ENCODE measurements at places on chromosomes 2 and 18. TPM values are rescaled to one million over a fixed set of nuclear protein-coding genes. Genes with fewer than 3 reads are reported as not detected.
A peak's percentile ranks its signal among the peaks of the same experiment; 100 is the strongest.

DNA sequence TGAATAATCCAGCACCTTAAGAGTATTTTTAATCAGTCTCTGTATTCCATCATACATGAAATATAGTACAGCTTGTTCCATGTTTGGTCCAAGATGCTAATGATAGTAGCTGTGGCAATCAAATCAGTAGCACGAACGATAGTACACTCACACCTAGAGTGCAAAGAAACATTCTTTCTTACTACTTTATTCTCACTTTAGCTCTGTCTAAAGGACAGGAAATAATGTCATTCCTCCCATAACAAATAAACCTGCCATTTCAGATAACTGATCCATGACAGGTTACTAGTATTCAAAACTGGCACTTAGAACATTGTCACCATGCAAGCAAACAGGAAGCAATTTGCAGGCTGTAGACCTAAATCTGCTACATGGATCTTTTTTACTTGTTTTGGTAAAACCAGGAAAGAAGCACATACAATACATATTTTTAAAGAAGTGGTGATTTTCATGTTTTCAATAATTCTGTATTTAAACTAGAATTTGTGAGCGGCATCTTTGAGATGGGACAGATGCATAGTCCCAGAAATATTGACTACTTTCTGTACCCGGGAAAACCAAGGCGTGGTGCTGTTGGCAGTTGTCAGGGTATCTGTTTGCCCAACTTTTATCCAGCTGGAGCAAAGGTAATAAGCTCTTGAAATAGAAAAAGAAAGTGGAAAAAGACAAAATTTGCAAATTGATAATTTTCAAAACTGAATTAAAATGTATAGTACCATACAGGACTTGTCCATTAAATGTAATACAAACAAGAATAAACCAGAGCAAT lies 49.5 kb downstream of the IKZF2 start:
- H3K4me3 ChIP-seq: no peak overlapping the region
- H3K4me1 ChIP-seq: peaks cover 4% of the 10 kb centered on the region
- no peaks in the 10 kb centered on the region for H3K27me3 ChIP-seq

Gene AFF3
- polyA plus RNA-seq: 4.0 TPM

GRCh38 chr2:16248571-16249105 lies 308.3 kb downstream of the MYCN start:
- no peaks in the 10 kb centered on the region for H3K27me3 ChIP-seq
- H3K4me1 ChIP-seq: no peaks in the 10 kb centered on the region
- H3K27ac ChIP-seq: no peak overlapping the region

DNA sequence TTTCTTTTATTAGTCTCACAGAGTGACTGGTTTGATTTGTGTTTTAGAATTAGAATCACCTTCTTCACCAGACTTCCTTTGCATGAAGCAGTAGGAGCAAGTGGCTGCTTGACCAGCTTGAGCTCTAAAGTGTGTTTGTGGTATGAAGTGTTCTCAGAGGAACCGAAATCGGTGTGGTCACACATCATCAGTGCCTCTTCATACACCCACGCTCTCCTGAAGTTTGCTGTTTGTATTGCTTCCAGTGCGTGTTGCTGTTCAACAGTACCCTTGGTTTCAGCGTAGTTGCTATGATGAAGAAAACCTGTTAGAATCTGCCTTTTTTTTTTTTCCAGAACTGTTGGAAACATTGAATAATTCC lies 77.9 kb downstream of the LIMS1 start:
- H3K27me3 ChIP-seq: no peaks in the 10 kb centered on the region
- DNase-seq: peak; percentile 29
- H3K27ac ChIP-seq: peak overlapping the region; percentile 55

Gene ANKRD62
- polyA plus RNA-seq: not detected

GRCh38 chr2:95300450-95300849 lies 3.3 kb downstream of the KCNIP3 start:
- DNase-seq: no peak
- H3K4me1 ChIP-seq: no peaks in the 10 kb centered on the region
- H3K27ac ChIP-seq: no peak overlapping the region
- no peaks in the 10 kb centered on the region for H3K36me3 ChIP-seq

Gene UGGT1
- polyA plus RNA-seq: 16.8 TPM

DNA sequence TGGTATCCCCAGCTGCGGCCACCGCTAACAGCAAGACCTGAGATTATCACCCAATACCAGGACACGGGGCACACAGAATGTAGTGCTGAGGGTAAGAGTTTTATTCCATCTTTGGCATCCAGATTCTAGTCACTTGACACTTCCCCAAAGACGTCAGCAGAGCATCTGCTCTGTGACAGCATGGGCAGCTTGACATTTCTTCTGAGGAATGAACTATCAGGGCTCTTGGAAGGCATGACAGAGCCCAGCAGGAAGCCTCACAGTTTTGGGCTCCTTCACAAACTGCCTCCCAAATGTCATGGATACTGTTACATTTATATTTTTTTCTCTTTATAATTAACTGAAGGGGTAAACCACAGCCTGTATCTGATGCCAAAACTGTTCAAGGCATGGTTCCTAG lies 1010.7 kb downstream of the TDRD15 start:
- no peaks in the 10 kb centered on the region for H3K36me3 ChIP-seq
- H3K27me3 ChIP-seq: no peaks in the 10 kb centered on the region
- DNase-seq: no peak
- H3K27ac ChIP-seq: no peak overlapping the region

GRCh38 chr2:37262522-37262921 lies 31.1 kb downstream of the NDUFAF7 start:
- no peaks in the 10 kb centered on the region for H3K36me3 ChIP-seq
- no peaks in the 10 kb centered on the region for H3K4me1 ChIP-seq
- H3K27me3 ChIP-seq: no peaks in the 10 kb centered on the region
- H3K4me3 ChIP-seq: no peak overlapping the region

DNA sequence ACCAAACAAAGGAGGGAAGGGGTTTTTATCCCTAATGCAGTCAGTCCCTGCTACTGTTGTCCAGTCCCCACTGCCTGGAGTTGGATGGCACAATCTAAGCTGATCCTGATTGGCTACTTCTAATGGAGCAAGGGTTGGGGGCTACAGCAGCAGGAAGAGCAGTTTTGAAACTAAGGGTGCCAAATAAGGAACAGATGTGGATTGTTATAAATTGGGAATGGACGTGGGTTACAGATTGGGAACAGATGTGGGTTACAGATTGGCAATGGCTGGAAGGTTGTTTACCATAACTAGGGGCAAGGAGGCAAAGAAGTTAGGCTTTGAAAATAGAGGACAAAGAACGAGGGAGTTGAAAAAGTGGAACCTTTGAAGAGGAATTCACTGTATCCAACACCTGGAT lies 16.0 kb upstream of the PROM2 start:
- H3K27me3 ChIP-seq: no peaks in the 10 kb centered on the region
- no peaks in the 10 kb centered on the region for H3K4me1 ChIP-seq
- H3K4me3 ChIP-seq: no peak overlapping the region
- no peaks in the 10 kb centered on the region for H3K36me3 ChIP-seq
- H3K27ac ChIP-seq: no peak overlapping the region

Gene TDRD15
- not detected for polyA plus RNA-seq

DNA sequence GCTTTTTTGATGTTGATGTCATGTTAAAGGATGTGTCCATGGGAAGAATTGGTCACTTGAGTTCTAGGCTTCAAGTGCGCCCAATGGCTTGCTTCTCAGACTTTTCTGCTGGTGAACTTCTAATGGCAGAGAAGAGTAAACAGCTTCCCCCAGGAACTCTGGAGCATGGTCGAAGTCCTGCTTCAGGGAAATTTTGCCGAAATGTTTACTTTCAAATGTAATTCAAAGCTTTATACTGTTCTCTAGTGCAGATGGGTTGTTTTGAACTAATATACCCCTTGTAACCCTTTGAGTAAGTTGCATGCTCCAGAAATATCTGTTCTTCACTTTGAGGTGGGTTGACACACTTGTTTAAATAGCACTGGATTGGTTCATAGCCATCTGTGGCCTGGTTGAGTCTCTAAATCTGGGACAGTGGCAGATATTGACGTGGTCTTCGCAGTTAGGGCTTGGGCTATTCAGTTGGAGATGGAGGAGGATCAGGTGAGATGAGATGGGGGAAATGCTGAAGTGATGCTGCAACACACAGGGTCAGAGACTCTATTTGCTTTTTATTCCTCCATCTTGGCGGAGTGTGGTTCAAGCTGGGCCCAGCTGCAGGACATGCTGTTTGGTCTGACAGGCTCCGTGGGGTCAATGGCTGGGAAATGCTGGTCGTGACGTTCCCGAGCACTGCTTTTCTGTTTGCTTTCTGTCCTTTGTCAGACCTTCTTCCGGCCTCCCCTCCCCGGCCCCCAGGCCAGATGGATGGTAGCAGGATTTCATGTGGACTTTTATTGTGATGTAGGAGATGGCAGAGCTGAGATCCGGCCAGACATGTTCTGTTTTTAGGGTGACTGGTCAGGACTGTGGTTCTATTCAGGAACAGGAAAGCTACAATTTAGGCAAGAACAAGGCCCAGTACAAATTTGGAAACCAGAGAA lies 35.9 kb downstream of the MYO1B start:
- no peak overlapping the region for H3K4me3 ChIP-seq
- no peaks in the 10 kb centered on the region for H3K4me1 ChIP-seq
- H3K27me3 ChIP-seq: no peaks in the 10 kb centered on the region
- no peak for DNase-seq
- no peaks in the 10 kb centered on the region for H3K36me3 ChIP-seq

Gene PPP1R1C
- polyA plus RNA-seq: not detected

GRCh38 chr2:226136739-226137138 lies 662.9 kb downstream of the IRS1 start:
- H3K27me3 ChIP-seq: no peaks in the 10 kb centered on the region
- H3K4me1 ChIP-seq: no peaks in the 10 kb centered on the region
- DNase-seq: peak; percentile 6
- H3K27ac ChIP-seq: no peak overlapping the region
- H3K4me3 ChIP-seq: no peak overlapping the region
- no peaks in the 10 kb centered on the region for H3K36me3 ChIP-seq

DNA sequence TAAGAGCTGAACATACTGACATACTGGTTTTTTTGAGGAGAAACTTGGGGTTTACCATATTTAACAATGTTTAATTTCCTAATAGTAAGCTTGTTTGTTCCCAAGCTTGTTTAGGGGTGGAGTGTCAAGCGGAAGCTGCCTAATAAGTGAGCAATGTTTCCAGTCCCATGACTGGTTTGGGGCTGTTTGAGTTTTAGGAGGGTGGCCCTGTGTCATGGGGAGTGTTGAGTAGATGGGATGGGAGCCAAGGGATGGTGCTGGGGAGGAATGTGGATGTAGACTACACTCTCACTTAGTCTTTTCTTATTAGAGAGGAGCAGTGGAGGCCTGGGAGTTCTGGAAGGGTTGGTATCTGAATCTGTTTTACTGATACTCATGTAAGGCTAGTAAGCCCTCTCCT lies 128.5 kb downstream of the TANC1 start:
- H3K4me3 ChIP-seq: no peak overlapping the region
- H3K27me3 ChIP-seq: no peaks in the 10 kb centered on the region
- H3K27ac ChIP-seq: no peak overlapping the region
- no peak for DNase-seq

Gene MEP1B
- 0.08 TPM for polyA plus RNA-seq

Gene DNAJB2
- 7.7 TPM for polyA plus RNA-seq

Gene TSPYL6
- not detected for polyA plus RNA-seq

DNA sequence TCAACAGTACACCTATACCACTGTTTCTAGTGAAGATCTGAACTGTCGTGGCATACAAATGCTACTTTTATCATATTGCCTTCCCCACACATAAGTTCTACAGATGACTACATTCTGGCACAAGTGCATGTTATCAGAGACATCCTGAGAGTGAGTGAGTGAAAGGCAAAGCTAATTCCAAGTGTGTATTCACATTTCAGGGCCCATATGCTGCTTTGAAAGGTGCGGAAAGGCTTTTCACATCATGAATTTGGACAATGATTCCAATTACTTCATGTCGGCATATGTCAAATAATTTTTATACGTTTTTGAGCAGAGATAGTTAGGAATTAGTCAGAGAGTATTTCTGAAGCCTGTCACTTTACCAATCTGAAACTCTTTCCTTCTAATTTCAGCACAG lies 101.7 kb downstream of the GAREM1 start:
- no peak overlapping the region for H3K4me3 ChIP-seq
- no peak overlapping the region for H3K27ac ChIP-seq
- no peaks in the 10 kb centered on the region for H3K4me1 ChIP-seq
- H3K36me3 ChIP-seq: no peaks in the 10 kb centered on the region

- no peaks in the 10 kb centered on the region for H3K4me1 ChIP-seq
- H3K27me3 ChIP-seq: no peaks in the 10 kb centered on the region
- H3K4me3 ChIP-seq: no peak overlapping the region
- no peaks in the 10 kb centered on the region for H3K36me3 ChIP-seq
Observed at GRCh38 chr2:165054652-165055051, 99.3 kb upstream of the SLC38A11 start.

DNA sequence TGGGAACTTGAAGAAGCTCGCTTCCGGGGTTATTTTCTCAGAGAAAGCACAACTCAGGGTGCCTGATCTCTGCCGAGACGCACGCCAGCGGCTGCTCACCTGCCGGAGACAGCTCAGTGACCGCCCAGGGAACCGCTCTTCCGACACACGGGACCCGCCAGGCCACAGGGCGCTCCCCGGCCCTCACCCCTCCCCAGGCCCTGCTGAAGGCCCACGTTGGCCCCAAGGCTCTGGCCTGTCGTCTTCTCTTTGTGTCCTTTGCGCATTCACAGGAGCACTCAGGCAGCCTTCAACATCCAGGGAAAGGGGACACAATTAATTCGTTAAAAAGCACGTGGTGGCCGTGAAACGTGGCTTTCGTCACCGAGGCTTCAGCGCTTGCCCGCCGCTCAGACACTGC lies 276.3 kb upstream of the SALL3 start:
- no peaks in the 10 kb centered on the region for H3K4me1 ChIP-seq
- H3K36me3 ChIP-seq: no peaks in the 10 kb centered on the region
- no peaks in the 10 kb centered on the region for H3K27me3 ChIP-seq
- no peak overlapping the region for H3K27ac ChIP-seq
- no peak overlapping the region for H3K4me3 ChIP-seq

DNA sequence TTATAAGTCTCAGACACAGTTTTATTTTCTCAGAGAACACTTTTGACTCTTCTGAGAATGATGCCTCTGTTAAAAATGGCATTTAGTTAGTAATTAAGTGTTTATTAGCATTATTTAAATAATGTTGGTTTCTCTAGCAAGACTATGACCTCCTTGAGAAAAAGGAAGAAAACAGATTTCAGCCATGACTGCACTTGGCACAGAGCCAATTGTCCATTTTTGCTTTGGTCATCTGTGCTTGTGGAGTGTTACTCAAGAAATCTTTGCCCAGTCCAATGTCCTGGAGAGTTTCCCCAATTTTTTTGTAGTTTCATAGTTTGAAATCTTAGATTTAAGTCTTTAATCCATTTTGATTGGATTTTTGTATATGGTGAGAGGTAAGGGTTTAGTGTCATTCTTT lies 1229.4 kb upstream of the FAM98A start:
- H3K27me3 ChIP-seq: no peaks in the 10 kb centered on the region
- no peak for DNase-seq
- H3K36me3 ChIP-seq: no peaks in the 10 kb centered on the region
- H3K4me3 ChIP-seq: no peak overlapping the region
- no peak overlapping the region for H3K27ac ChIP-seq

Gene RGPD4
- polyA plus RNA-seq: not detected

GRCh38 chr2:127637725-127638252 lies 8.2 kb upstream of the GPR17 start:
- H3K27me3 ChIP-seq: no peaks in the 10 kb centered on the region
- peak overlapping the region; percentile 30 for H3K4me3 ChIP-seq
- DNase-seq: no peak
- peaks cover 3% of the 10 kb centered on the region for H3K4me1 ChIP-seq

Gene SERPINB11
- not detected for polyA plus RNA-seq

- H3K27ac ChIP-seq: no peak overlapping the region
- H3K4me1 ChIP-seq: no peaks in the 10 kb centered on the region
- no peaks in the 10 kb centered on the region for H3K36me3 ChIP-seq
- H3K4me3 ChIP-seq: no peak overlapping the region
Observed at GRCh38 chr2:74821177-74822126, 12.5 kb upstream of the HK2 start.

Gene XIRP2
- polyA plus RNA-seq: not detected
